ENCODE measurements at places on chromosomes 7 and 10.
A peak's percentile ranks its signal among the peaks of the same experiment; 100 is the strongest.

DNA sequence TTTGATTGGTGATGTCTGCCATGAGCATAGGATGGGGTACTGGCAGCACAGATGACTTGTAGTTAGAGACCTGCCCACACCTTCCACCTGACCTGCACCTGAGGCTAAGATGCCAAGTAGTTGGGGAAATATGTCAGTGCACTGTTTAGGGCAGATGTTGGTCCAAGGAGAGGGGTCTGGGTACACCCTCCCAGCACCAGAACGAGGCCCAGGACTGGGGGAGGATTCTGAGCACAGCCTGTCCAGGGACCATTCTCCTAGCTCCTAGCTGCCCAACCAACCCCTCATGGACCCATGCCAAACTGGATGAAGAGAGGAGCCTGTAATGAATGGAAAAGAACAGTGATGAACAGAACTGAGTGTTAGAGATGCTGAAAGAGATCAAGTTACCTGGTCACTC, 28.0 kb downstream of the FRMPD2 start:
- DNase-seq, result no peak

- no peak for DNase-seq
Observed at GRCh38 chr7:128322040-128322643, 21.6 kb downstream of the RBM28 start.

DNA sequence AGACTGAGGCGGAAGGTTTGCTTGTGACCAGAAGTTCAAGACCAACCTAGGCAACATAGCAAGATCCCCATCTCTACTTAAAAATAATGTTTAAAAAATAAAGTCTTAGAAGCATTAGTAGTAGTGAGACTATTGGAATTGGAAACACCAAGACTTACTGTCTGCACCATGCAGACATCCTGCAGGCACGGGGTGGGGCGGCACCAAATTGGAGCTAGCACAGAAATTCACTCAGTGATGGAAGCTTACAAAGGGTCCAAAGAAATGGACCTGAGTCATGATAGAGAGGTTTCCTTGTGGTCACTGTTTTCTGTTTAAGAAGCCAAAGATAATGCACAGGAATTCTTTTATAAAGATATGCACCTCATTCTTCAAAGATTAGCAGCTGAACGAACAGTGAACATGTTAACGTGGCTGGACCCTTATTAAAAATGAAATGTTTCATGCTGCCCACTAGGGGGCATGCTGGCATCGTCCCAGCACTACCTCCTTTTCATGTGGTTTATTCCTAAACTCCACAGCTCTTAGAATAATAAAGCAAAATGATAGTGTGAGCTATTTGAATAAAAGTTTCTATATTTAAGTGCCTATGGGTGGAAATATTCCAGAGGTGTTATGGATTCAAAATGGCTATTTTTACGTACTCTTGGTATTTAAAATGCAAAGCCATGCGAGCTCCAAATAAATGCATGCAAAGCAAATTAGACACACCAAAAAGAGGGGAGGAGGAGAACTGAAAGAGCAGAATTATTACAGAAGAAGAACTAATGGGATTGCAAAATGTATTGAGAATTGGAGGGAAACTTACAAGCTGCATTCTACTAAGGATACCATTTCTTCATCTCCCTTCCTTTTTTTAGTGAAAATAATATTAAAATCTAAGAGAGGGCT, 28.6 kb downstream of the PDSS1 start:
- DNase-seq, result peak; percentile 83

DNA sequence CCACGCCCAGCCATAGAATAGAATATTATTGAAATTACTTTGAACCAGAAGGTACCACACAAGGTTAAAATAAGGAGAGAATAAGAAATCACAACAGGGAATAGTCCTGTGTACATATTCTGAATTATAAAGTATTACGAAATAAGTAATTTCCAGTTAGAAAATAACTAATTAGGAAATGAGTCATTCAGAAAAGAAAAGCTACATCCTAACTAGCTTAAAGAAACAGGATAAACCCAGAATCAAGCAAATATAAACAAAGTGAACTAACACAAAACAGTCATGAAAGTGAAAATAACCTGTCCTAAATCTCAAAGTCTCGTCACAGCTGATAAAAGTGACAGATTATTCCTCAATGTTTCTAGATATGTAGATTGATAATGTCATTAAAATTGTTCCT, 74.8 kb upstream of the NEBL start:
- DNase-seq, result no peak

- no peak for DNase-seq
Observed at GRCh38 chr10:43110338-43111071, 27.7 kb upstream of the CSGALNACT2 start.

GRCh38 chr10:106424054-106424453, 740.5 kb downstream of the SORCS1 start:
- DNase-seq, result no peak

GRCh38 chr7:142228537-142229104, 29.2 kb downstream of the PRSS58 start:
- DNase-seq, result no peak

DNA sequence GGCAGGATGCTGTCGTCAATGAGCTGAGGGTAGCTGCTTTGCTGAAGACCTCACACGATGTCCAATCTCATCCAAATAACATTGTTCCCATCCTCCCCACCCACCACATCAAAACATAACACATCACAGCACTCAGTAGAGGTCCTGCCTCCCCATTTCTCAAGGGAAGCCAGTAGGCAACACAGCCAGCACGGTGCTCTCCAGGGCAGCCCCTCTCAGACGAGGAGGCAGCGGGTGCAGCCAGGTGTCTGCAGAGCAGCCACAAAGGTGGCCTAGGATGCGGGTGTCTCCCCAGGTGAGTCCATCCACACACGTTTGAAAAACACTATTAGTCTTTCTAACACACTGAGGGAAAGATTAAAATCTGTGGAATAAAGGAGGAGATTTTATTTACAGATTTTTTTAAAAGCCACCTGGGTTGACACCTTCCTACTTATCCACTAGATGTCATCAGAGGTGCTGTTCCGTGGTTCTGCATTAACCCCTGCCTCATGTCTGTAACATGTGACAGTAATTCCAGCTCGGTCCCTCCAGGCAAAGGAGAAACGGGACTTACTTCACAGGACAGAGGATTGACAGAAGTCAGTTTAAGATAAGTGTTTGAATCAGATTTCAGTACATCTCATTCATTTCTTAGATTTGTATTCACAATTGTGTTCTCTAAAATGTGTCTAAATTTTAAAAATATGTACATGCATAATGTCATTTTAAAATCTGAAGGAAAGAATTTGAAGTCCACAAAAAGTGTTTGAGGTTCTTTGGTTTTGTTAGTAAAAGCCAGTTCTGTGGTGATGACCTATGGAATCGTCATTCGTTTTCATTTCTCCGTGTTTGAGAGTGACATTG, 68.0 kb downstream of the LANCL2 start:
- DNase-seq, result no peak

DNA sequence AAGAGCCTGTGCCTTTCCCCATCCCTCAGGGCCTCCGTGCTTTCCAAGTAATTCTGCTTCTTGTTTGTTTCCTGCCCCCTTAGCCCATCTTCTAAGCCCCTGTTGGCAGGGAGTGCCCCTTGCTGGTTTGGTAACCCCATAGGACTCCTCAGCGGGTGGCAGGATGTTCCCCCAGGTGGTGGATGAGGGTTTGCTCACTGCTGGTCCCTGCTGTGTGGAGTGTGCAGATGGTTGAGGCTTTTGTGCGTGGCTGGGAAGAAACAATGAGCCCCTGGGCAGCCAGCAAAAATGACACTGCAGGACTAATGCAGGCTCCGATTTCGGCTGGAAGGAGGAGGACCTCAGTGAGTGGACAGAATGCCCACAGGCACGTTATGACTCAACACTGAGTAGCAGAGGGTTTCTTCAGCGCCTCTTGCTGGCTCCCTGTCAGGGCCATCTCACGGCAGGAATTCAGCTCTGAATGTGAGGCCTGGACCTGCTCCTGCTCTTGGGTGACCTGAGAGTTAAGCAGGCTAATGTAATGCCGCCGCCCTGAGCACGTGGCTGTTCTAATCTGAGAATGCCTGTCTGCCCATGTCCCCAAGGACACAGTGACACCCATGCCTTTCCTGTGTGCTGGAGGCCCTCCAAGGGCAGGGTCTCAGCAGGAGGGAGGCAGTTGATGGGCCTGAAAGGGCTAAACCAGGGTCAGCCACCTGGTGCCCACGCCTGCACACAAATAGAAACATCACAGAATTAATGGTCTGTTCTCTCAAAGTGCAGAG, 16.6 kb downstream of the BAG3 start:
- DNase-seq, result no peak

- DNase-seq, result no peak
Observed at GRCh38 chr7:157506268-157506667, 169.5 kb downstream of the DNAJB6 start.

- peak; percentile 98 for DNase-seq
Observed at GRCh38 chr10:104291439-104291951, 22.5 kb downstream of the GSTO2 start.

DNA sequence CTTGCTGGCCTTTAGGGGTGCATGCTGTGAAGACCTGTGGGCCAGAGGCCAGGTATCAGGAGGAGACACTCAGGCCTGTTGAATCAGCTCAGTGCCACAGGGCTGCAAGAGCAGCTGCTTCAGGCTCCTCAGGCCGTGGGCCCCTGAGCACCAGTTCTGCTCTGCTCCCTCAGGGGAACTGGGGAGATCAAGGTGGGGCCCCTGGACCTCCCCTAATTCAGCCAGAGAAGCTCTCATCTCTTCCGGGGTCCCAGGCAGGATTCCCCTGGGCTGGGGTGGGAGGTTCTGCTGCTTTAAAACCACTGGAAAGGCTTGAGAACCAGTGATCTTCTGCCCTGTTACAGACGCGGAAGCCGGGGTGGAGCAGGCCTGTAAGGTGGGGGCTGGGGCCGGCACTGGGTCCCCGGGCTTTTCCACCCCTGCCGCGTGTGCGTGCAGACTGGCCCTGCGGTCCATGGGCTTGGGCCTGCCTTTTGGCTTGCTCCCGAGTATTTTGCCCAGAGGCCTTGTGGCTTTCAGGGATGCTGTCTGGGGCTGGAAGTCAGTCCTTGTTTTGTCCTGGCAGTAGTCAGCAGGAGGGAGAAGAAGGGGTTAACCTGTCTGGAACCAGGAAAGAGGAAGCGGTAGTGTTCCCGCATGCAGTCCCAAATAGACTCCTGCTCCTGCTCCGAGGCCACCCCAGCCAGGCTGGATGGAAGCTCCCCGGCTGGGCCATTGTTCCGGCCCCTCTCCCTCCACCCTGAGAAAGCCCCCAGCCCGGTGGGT, 74.3 kb downstream of the LHPP start:
- DNase-seq, result no peak

GRCh38 chr7:78780560-78780959, 672.9 kb downstream of the MAGI2 start:
- DNase-seq, result no peak

DNA sequence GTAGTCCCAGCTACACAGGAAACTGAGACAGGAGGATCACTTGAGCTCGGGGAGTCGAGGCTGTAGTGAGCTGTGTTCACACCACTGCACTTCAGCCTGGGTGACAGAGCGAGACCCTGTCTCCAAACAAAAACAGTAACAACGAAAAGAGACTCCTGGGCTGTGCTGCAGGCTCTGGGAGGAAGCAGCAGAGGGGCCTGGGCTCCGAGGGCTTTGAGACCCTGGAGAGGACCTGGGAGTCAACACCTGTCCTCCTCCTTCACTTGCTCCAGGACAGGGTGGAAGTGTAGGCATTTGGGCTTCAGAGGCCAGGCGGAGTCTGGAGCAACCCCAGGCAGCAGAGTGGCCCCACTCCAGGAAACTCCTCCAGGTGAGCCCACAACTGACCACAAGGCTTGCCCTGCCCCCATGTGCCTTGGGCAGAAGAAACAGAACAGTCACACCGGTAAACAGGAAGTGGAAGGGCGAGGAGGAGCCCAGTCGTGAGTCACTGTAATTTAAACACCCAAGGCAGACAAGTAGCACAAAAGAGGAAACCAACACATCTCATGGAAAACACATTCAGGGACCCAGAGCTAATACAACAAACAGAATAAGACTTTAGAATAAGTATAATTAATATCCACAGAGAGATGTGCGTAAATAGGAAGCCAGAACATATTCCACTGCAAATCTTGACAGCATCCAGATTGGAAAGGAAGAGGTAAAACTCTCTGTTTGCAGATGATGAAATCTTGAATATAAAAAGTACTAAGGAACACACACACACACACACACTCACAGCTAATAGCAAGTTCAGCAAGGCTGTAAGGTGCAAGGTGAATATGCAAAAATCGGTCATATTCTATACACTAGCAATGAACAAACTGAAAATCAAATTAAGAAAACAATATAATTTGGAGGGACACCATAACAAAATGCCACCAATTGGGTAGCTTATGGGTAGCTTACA, 20.5 kb upstream of the RASGEF1A start:
- DNase-seq, result peak; percentile 92

DNA sequence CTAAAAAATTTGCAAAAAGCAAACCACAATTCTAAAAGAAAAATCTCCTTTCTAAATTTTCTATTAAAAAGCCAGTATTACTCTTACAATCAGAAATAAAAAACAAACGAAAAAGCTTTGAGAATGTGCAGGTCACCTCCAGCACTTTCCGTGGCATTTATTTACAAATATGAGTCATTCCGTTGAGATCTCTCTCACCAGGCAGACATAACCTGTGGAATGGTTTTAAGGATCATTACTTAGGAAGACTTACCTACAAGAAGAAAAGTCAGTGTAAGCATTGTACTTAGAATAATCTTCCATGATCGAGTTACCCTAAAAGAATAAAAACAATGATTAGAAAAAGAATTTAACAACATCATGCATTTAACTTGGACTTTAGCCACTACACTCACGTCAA, 3.3 kb downstream of the SUN3 start:
- DNase-seq, result no peak

Data from spleen (tissue), 13 donors.